ENCODE measurements at places on chromosomes 4 and X.

GRCh38 chr4:84582988-84583875 is at the start of gene CDS1:
Gene CDS1, plus strand, starts transcription at chr4:84583127. Its CDS starts 275 bp downstream, at chr4:84583402.
- DNase-seq = peak; percentile 16

DNA sequence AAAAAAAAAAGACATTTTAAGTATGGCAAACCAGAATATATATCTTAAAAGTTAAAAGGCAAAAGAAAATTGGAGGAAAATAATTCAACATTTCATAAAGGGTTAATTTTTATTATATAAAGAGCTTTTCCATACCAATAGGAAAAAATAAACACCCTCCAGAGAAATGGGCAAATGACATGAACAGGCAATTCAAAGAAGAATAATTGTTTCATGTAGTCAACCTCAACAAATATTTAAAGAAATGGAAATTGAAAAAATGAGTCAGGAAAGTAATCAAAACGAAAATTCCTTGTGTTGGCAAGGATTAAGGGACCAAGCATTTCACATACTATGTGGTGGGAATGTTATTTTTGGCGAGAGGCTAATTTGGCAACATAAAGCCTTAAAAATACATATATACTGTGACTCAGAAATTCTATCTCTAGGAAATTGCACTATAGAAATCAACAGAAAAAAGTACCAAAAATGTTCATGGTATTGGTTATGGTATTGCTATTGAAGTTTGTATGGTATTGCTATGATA is 87.6 kb downstream of the HAUS3 start:
- DNase-seq = no peak

DNA sequence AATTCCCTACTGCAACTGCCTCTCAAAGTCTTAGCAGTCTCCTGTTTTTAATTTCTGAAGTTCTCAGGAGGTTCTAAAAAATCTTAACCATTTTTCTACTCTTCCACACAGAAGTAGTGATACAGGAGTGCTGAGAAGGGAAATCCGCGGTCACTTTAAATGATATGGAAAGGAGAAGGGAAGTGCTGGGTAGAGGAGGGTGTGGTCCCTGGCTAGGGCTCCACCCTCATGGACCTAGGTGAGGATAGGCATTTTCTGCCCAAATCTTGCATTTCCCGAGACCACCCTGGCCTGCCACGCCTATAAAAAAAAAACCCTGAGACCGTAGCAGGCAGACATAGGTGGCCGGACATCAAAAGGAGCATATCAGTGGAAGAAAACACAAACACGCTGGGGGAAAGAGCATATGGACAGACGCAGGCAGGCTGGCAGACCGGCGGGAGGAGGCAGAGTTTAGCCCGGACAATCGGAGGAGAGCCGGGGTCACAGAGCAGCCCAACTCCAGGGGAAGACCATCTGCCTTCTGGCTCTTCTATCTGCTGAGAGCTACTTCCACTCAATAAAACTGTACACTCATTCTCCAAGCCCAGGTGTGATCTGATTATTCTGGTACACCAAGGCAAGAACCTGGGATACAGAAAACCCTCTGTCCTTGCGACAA is 85.7 kb downstream of the POU3F4 start:
- no peak for DNase-seq

DNA sequence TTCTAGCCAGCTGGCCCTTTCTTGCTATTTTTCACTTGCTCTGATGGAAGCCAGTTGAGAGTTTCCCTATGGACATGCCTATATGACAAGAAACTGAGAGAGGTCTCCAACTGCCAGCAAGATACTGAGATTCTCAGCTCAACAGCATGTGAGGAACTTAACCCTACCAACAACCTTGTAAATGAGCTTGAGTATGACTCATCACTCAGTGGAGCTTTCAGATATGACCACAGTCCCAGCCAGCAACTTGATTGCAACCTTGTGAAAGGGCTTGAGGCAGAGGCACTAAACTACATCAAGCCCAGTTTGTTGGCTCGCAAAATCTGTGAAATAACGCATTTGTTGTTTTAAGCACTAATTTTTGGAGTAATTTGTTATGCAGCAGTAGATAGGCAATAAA is 175.8 kb downstream of the COMMD8 start:
- no peak for DNase-seq

GRCh38 chr4:8732681-8733243 is 138.9 kb downstream of the HMX1 start:
- DNase-seq = no peak

DNA sequence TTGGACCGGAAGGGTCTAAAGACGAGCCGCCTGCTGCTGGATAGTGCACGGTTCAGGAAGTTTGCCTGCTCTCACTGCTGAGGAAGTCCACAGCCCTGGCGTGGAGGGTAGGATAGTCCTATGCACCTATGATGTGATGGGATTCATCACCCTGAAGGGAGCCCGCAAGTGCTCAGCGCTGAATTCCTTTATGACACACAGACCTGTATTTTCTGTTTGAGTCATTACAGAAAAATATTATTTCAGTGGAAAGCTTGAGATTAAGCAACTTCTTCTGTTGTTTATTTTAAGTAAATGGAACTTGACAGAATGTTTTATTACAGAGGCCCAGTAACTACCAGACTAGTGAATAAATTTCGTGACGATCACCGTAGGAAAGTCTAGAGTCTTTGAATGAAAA is 123.2 kb downstream of the TRIML1 start:
- DNase-seq = no peak

DNA sequence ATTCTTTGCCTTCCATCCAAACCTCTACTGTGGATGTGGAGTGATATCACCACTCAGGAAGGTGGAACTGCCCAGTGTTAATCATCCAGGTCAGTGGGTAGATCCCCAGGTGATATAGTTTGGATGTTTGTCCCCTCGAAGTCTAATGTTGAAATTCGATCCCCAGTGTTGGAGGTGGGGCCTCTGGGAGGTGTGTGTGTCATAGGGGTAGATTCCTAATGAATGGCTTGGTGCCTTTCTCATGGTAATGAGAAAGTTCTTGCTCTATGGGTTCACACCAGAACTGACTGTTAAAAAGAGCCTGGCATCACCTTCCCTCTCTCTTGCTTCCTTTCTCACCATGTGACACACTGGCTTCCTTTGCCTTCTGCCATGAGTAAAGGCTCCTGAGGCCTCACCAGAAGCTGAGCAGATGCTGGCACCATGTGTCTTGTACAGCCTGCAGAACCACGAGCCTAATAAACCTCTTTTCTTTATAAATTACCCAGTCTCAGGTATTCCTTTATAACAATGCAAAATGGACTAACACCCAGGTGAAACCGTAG is 6.8 kb upstream of the SOWAHB start:
- DNase-seq = no peak

GRCh38 chrX:18146954-18147353 is 73.7 kb downstream of the BEND2 start:
- no peak for DNase-seq

DNA sequence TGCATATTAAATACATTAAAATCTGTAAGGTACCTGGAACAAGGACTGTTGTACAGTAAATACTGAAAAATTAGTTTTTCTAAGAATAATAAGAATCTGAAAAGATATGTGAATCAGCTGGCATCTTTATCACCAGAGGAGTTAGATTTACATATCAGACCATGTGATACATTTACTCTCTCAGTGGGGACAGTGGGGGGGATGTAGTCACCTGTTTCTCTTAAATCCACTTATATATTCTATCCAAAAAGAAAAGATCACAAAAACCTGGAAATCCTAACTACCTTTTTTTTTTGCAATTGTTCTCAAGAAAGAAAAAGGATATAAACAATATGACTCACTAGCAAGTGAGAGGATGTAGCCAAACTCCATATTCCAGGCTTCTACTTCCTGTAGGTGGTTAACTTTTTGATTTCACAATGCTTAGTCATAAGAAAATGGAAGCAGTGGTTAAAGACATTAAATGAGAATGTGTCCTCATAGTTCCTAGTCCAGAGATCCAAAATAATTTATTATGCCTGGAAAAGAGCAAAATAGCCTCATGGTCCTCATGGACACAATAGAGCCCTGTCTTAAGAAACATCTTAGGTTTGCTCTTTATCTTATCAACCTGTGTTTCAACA is 22.5 kb upstream of the MYOZ2 start:
- DNase-seq = no peak

DNA sequence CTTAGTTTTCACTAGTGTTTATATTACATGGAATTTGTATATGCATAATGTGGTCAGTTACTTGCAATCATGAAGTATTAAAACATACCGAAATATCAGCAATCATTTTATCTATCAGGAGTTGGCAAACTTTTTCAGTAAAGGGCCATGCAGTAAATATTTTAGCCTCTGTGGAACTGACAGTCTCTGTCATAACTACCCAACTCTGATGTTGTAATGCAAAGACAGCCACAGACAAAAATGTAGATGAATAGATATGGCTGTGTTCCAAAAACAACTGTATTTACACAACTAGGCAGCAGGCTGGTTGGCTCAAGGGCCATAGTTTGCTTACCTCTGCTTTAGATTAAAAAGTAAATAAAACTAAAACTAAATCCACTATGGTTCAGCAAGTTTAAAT is 200.2 kb downstream of the HS3ST1 start:
- no peak for DNase-seq

GRCh38 chr4:177250056-177250696 is 59.5 kb upstream of the NEIL3 start:
- DNase-seq = peak; percentile 70

DNA sequence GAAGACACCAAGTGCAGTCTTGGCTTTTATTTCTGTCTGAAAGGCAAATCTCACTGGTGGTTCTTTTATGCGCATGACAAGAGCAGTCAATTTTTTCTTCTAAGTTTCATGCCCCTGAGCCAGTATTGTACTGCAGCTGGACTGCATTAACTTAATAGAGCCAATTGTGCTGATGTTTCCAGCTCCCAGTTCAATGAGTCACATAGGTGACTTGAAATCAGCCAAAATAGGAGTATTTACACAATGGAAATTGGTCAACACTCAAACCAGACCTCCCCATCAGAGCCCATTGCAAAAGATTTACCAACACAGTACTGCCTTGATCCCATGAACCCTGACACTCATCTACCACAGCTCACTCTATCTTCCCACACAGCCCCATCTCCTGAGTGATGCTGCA is 100.3 kb upstream of the GUCY1A1 start:
- DNase-seq = no peak

- DNase-seq = no peak
These were observed 23.3 kb downstream of the BRCC3 start for GRCh38 chrX:155094468-155095061.

DNA sequence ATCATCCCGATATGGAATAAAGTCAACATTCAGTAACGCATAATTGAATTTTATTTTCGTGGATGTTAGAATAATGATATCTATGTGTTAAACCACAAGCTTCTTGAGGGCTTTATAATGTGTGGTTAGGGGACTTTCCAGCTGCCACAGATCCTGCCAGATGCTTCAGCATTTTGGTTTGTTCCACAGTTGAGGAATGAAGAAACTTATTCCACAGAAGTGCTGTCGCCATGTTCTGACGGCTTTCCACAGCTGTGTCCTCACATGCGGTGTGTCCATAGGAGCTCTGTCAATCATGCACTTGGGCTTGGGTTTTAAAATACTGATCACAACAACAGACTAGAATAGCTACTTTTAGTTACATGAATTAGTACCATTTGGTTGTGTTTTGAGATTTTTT is 411.9 kb downstream of the TRIML1 start:
- no peak for DNase-seq

DNA sequence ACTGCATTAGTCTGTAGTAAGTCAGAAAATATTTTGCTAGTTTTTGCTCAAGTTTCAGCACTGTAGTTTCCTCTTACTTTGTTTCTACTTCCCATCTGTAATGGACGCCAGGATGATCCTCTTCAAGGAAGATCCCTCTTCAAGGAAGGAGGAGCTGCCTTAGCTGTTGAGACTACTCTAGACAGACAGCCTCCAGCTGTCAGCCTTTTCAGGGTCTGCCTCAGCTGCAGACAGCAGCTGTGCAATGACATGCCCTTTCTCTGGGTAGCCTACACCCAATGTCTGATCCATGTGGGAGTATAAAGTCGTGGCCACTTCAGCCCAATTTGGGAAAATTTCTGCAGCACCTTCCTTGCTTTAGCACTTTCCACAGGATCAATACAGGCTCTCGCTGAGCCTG is 281.0 kb upstream of the MAOA start:
- DNase-seq = no peak

- DNase-seq = no peak
These were observed 446 bp upstream of the UBE2A start for GRCh38 chrX:119573840-119574393.

DNA sequence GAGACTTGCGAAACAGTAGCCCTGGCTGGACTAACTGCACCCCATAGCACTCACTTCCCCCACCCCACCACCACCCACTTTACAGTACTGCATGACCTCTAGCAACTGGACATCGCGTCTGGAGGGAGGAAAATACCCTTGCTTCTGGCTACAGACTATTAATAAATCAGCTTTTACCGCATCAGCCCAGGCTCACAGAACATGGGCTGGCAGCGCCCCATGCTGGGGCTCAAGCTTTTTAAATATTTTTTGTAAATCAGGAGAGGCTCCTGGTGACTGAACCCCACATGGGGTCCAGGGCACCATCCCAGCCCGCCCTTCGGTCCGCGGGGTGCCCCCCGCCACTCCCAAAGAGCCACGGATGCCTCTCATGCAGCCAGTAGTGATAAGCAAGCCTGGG is 2.7 kb downstream of the HS6ST2 start:
- peak; percentile 84 for DNase-seq

GRCh38 chrX:49901048-49901447 is 21.3 kb upstream of the CLCN5 start:
- no peak for DNase-seq

GRCh38 chr4:173333658-173334084 is 487 bp downstream of the HMGB2 start:
- peak; percentile 82 for DNase-seq

GRCh38 chrX:16695079-16695676 is 17.3 kb downstream of the CTPS2 start:
- peak; percentile 75 for DNase-seq
